ENCODE measurements at places on chromosomes 4 and X.

DNA sequence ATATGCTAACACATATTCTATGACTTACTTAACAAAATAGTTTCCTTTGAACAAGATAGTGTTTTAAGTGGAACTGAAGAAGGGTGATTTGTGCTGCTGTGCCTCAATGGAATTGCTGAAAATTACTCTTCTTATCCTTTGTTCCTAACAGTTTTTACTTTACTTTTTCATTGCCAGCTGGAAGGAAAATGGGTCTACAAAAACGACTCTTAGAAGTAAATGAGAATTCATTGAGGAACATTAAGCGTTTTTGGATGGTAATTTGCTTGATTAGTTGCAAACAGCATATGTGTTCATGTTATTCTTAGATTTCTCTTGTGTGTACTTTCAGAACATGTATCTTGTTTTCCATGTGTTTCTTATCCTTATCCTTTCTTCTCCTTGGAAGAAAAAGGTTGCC is 170.4 kb upstream of the VEGFC start:
- DNase-seq: no peak

DNA sequence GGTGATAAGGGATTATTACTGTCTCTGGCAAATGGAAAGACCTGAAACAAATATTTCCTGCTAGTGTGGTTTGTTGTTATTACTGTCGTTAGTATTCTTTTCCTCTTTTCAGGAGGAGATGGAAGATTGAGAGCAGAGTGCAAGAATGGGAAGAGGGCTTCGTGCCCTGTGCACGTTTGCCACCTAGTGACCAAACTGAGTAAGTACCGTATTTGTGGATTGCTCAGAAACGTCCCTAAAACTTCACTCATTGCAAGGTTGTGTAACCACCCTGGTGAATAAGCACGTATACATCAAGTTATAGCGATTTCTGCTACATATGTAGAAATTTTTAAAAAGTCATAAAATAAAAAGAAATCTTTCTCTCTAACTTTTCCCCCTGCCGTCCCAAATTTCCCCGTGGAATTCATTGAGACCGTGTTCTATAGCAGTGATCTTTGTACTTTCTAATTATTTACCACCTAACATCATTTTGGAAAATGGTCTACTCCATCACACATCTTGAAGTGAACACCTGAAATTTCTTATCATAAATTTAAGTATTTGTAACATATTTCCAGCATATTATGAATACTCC is 24.3 kb downstream of the LINC00632 start:
- DNase-seq: no peak

- no peak for DNase-seq
These were observed 61.1 kb upstream of the RBMX start for GRCh38 chrX:136941396-136942337.

DNA sequence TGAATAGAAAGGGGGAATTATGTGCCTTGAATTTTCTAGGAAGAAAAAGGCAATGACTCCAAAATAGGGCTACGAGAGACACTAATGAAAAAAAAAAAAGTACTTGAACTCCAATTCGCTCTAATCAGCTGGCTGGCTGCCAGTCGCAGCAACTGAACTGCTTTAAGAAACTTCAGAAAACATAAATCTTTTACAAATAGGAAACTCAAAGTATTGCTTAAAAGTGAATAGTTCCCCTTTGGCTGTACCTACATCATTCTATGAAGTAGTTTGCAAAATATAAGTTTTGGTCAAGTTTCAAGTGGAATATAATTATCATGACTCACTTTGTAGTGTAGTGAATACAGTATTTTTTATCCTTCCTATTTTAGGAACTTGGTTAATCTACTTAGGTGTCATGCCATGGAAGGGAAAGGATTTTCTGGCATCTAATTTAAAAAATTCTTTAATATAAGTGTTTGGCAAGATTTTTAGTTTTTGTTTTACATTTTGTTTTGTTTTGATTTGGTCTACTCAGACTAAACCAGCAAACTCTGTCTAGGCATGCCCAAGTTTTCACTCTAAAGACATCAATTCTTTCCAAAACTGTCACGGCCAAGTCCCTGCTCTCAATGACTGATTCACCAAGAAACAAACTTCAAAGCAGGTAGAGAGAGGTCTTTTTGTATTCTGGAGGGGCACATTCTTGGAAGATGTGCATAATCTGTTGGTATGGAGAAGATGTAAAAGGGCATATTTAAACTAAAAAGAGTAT is 382.4 kb upstream of the GALNT7 start:
- DNase-seq: no peak

DNA sequence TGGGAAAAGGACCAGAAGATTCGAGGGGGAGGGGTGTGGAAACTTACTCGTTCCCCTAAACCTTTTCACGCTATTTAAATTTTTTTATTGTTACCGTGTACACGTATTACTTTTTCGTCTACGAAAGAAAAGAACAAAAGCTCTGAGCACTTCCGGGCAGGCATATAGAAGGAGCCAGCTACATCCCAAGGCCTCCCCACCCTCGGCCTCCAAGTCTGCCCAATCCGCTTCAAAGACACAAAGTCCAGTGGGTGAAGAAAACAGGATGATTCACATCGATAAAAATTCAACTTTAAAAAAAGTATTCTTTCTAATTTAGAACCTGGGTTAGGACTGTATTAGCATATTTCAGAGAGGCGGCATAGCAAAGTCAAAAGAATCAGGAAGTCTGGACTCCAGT is 23.1 kb downstream of the SEL1L3 start:
- DNase-seq: no peak

- DNase-seq: no peak
These were observed 61.1 kb downstream of the FRYL start for GRCh38 chr4:48718818-48719465.

- no peak for DNase-seq
These were observed 157.0 kb downstream of the SHROOM3 start for GRCh38 chr4:76591992-76592391.

DNA sequence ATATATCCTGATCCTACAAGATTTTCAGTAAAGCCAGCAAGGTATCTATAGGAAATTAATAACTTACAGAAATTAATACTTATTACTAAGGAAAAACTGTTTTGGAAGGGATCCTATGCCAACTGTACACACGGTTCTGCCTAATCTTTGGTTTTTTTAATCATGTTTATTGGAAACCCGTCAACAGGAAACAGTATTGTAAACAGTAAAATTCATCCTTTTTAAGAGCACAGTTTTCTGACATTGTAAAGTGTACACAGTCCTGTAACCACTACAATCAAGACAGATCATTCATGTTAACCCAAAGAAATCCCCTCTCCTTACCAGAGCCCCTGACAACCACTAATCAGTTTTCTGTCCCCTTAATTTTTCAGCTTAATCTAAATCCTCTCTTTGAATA is 9.9 kb downstream of the ABCG2 start:
- DNase-seq: no peak

DNA sequence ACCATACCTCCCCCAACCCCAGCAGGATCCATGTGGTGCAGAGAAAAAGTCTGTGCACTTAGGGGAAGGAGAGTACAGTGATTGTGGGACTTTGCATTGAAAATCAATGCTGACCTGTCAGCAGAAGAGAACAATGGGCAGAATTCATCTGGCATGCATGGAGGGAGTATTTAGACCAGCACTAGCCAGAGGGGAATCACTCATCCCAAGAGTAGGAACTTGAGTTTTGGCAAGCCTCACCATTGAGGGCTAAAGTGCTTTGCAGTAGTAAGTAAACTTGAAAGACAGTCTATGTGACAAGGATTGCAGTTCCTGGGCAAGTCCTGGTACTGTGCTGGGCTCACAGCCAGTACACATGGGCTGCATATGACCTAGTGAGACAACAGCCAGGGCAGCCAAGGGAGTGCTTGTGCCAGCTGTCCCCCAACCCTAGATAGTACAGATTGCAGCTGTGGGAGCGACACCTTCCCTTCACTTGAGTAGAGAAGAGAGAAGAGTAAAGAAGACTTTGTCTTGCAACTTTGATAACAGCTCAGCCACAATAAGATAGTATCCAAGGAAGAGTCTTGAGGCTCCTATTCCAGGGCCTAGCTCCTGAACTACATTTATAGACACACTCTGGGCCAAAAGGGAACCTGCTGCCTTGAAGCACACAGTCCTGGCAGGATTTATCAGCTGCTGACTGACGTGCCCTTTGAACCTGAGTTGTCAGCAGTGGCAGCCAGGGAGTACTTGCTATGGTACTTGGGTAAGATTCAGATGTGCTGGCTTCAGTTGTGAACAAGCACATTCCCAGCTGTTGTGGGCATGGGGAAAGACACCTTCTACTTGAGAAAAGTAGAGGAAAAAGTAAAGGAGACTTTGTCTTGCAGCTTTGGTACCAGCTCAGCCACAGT is 48.7 kb downstream of the HDX start:
- DNase-seq: no peak

DNA sequence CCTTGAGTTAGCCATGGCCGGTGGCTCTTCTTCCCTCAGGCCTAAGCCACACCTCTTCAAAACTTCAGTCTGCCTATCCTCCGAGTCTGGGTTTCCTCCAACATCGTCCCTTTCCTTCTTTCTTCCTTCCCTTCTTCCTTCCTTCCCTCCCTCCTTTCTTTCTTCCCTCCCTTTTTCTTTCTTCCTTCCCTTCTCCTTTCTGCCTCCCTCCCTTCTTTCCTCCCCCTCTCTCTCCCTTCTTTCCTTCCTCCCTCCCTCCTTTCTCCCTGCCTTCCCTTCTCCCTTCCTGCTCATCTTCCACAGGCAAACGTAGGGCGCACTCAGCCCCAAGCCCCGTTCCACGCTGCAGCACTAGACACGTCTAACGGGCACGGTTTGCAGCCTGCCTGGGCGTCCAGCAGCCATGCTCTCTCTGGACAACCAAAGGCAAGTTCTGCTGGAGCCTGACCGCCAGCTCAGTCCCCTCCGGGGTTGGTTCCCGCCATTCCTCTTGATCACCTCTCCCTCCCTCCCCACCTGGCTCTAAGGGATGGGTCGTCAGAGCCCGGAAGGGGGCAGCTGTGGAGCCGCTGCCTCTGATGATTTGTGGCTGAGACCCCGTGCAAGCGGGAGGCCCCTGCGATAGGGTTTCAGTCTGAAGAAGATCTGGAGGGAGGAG is 34.1 kb upstream of the CLDN24 start:
- no peak for DNase-seq

- DNase-seq: no peak
These were observed 1646.9 kb upstream of the ADGRL3 start for GRCh38 chr4:59553063-59553720.

- DNase-seq: no peak
These were observed 728.2 kb downstream of the ARAP2 start for GRCh38 chr4:35516102-35516501.

- no peak for DNase-seq
These were observed 5.8 kb upstream of the TMEM271 start for GRCh38 chr4:581753-582361.

DNA sequence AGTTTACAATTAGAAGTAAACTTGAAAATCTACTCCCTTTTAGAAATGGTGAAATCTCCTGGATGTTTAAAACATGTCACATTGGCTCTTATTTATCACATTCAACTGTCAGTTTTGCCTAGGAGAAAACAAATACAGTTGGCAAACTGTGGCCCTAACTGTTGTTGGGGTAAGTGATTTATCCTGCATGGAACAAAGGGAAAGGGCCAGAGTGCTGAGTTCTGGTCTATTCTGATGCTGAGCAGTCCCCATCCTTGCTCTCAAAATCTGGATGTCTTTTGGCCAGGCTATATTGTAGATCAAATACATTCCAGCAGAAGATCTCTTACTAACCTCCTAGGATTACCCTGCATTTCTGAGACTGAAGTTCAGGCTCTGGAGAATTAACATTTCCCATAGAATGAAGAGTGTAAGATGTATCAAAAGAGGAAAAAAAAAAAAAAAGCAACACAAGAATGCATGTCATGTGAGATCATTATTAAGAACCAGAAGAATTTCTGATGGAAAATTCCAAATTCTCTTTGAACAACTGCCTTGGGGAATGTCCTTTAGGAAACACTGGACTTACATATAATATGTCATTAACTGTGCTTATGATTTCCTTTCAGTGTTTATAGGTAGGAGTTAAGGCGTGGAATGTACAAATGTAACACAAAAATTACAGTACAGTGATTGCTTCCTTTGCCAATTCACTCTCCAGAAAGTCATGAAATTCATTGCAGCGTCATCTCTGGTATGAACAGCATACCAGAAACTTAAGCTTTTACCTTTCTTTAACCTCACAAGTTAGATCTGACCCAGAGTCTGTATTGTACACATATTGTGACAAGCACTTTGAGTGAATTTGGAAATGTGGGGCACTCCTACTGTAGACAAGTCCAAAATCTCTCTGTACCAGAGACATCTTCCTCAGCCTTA is 1012.5 kb upstream of the LCORL start:
- DNase-seq: no peak

DNA sequence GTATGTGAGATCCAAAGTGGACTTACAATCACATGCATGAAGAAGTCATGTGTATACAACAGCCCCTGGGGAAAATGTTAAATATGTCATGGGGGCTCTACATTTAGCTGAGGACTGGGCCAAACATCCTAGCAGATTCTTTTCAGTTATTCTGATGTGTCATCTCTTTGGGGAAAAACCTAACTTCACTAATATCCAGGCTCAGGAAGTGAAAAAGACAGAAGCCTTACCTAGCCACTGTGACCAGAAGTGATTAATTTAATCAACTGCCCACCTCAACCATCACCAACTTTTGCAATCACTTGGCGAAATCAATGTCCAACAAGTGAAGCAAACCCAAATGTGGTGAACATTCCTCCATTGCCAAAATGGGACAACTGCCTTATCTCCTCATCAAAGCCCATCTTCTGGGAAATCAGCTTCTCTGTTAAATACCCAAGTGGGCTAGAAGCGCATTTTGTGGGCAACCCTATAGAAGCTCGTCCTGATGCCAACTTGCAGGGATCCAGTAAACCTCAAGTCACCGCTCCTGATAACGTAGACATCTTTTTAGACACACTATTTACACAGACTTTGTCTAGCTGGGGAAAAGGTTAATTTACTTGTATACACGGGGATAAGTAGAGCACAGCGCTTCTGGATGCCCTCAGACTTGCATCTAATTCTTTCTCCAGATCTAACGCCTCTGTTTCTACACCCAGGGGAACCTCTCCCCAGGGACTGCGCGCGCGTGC is 1.4 kb upstream of the HHIP start:
- DNase-seq: no peak

DNA sequence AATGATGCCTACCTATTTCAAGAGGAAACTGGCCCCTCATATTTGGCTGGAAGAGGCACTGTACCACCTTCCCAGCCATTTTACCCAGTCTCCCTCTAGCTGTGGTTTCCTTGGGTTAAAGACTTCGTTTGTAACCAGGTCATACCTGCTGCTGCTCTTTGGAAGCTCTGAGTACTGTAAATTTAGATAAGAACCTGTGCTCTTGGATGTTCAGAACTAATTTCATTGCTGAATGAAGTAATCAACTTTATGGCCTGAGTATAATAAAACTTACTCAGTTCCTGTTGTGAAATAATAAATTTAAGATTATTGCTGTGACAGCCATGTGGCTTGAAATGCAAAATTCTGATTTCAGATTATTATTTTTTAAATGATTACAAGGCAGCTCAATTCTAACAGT is 12.2 kb downstream of the MTTP start:
- DNase-seq: no peak

- no peak for DNase-seq
These were observed 26.1 kb upstream of the CXCL13 start for GRCh38 chr4:77579406-77580076.

Data from stimulated activated CD8-positive, alpha-beta memory T cell treated with anti-CD3 and anti-CD28 coated beads, Interleukin-4, amount 100 ng/mL, for 48 hours (primary cell).